Activated CD4-positive, alpha-beta T cell treated with anti-CD3 and anti-CD28 coated beads, Interleukin-2, amount 50 U/mL, for 4 hours (primary cell): ENCODE measurements at places on chromosomes 3 and 15.

- no peak for DNase-seq
Measured at GRCh38 chr3:44179246-44179645, 62.4 kb upstream of the TOPAZ1 start.

DNA sequence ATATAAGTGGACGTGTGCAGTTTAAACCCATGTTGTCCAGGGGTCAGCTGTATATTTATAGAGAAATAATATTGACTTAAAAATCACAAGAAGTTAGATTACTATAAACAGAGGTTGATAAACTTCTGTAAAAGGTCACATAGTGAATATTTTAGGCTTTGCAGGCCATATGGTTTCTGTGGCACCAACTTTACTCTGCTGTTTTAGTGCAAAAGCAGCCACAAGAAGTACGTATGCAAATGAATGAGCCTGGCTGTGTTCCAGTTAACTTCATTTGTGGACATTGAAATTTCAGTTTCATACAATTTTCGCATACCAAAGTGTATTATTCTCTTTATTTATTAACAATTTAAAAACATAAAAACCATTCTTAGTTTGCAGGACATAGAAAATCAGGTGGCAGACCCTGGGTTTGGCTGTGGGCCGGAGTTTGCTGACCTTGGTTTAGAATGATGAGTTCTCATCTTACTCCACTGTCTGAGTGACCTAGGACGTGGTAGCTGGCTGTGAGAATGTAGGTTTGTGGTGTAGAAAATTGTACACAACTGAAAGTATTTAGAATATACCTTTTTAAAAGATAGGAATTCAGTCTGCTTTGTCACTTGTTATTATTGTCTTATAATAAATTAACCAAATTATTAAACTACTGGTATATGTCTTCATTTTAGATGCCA, 16.3 kb downstream of the FAN1 start:
- no peak for DNase-seq

GRCh38 chr3:143783851-143784370, 64.4 kb downstream of the SLC9A9 start:
- no peak for DNase-seq

DNA sequence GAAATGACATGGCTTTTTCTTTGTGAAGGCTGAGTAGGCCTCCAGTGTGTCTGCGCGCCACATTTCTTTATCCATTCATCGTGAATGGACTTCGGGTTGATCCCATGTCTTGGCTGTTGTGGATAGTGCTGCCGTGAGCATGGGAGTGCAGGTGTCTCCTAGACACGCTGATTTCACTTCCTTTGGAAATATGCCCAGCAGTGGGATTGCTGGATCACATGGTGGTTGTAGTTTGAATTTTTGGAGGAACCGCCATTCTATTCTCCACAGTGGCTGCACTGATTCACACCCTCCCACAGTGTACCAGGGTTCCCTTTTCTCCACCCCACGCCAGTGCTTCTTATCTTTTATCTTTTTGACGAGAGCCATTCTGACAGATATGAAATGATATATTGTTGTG, 171.7 kb downstream of the NSMCE3 start:
- no peak for DNase-seq

DNA sequence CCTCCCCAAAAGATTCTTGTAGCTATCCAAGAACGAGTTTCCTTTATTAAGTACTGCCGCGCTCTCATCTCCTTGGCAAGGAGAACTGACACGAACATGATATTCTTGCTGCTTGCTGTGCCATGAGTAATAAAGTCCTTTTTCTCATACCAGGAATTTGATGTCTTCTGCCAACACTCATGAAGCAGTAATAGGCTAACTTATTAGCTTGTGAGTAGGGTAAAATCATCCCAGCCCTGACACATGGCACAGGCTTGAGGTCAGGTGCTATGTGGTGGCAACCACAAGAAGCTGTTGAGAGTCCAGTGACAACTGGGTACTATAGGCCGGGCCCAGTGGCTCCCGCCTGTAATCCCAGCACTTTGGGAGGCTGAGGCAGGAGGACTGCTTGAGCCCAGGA, 22.7 kb upstream of the UBXN7 start:
- no peak for DNase-seq

DNA sequence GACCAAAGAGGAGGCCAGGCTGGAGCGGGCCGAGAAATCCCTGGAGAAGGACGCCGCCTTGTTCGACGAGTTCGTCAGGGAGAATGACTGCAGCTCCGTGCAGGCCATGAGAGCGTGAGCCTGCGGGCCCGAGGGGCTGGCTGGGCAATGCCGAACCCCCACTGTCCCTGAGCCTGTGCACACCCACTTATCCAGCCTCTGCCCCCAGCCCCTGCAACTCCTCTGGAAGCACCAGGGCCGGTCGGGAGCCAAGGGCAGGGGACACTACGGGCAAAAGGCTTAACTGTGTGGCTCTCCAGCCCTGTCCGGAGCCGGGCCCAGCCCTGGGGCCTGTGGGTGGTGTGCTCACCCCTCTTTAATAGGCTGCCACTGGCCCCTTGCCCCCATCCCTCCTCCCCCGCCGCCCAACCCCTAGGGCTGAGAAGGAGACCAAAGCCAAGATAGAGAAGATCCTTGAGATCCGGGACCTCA, 24.0 kb downstream of the CFAP100 start:
- no peak for DNase-seq

- DNase-seq, result no peak
Measured at GRCh38 chr3:2861120-2861519, 249.1 kb downstream of the IL5RA start.

DNA sequence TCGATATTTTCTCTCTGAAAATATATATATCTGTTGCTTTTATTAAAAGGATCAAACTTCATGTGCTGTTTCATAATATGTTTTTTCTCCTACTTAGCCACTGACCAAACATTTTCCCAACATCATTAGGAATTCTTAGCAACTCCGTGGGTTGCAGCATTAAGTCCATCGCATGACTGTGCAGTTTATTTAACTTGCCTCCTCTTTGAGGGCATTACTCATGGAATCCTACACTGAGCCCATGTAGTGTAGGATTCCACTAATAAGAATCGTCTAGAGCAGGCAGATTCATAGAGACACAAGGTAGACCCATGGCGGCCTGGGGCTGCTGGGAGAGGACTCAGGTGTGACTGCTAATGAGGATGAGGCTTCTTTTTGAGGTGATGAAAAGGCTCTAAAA, 49.3 kb downstream of the CMTM6 start:
- DNase-seq, result no peak

DNA sequence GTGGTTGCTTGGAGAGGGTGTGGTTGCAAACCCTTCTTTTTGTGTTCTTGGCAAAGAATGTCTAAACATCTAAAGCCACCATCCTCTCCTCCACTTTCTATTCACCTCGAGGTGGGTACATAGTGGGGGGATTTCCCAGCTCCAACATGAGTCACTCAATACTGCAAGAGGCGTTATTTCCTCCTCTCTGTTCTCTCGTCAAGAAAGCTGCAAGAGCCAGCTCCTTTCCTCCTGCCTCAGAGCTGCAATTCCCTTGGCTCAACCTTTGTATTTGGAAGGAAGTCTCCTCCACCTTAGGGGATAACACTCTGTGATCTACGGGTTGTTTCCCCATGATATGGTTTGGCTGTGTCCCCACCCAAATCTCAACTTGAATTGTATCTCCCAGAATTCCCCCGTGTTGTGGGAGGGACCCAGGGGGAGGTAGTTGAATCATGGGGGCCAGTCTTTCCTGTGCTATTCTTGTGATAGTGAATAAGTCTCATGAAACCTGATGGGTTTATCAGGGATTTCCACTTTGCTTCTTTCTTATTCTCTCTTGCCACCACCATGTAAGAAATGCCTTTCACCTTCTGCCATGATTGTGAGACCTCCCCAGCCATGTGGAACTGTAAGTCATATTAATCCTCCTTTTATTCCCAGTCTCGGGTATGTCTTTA, 138.4 kb downstream of the PLCL2 start:
- DNase-seq, result peak; percentile 43

DNA sequence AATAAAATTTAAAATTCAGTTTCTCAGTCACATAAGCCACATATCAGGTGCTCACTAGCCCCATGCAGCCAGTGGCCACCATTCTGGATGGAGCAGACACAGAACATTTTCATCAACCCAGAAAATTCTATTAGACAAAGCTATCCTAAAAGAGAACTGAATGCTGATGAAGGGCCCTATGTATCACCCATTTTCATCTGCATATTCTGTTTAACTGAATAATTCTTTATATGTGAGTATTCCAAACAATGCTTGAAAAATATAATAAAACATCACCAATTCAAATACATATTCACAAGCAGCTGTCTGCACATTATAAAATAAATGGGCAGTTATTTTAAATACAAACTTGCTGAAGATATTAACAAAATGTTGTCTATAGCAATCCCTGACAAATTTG, 14.2 kb upstream of the CFAP44 start:
- no peak for DNase-seq

DNA sequence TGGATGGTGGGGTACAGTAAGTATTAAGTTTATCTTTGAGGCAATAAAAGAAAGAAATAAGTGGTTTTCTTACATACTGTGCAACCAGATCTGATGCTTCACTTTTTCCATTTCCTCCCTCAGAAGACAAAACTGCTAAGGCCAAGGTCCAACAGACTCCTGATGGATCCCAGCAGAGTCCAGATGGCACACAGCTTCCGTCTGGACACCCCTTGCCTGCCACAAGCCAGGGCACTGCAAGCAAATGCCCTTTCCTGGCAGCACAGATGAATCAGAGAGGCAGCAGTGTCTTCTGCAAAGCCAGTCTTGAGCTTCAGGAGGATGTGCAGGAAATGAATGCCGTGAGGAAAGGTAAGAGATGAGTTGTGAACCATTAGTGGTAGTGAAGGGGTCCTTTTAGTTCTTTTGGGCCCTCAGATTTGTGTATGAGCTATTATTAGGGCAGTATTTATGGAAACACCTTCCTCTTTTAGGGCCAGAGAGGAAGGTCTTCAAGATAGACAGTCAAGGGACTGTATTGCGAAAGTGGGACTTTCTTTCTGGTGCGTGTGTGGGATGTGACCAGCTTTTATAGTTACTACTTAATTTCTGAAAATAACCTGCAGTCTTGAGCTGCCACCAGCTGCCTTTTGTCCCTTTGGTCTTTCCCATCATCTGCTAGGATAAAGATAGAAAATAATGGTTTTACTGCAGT, 4.6 kb downstream of the ALAS1 start:
- DNase-seq, result no peak

DNA sequence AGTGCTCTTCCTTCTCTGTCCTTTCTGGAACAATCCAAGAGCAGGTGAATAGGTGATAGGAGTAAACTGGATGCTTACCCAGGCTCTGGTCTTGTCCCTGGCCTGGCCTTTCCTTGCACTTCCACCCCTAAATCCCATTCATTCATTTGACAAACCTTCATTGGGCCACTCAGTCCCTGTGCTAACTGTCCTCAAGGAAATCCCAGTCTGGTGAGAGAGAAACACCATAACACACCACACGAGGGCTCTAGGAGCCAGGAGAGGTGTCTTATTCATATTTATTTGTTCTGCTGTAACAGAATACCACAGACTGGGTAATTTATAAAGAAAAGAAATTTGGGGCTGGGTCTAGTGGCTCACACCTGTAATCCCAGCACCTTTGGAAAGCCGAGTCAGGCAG, 22.8 kb downstream of the EFCC1 start:
- DNase-seq, result no peak

DNA sequence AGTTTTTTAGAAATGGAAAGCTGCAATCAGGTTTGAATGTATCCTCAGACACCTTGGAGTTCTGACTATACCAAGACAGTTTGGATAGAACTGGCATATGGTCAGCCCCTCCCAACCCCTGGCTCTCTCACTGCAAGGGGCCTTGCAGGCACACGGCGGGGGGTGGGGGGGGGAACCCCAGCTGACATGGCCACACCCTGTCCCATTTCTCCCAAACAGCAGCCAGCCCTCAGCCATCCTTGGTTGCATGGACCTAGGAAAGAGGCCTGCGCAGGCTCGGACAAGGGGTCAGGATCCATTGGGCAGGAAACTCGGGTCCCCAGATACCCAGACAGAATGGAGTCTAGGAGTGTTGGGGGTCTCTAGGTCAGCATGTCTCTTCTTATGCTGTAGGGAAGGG, 14.5 kb downstream of the CAND2 start:
- DNase-seq, result no peak

- DNase-seq, result no peak
Measured at GRCh38 chr3:1969281-1969680, 129.4 kb upstream of the CNTN4 start.

GRCh38 chr3:42161050-42161935, 70.1 kb downstream of the TRAK1 start:
- DNase-seq, result no peak

- DNase-seq, result no peak
Measured at GRCh38 chr15:70083946-70084345, 13.8 kb downstream of the TLE3 start.

DNA sequence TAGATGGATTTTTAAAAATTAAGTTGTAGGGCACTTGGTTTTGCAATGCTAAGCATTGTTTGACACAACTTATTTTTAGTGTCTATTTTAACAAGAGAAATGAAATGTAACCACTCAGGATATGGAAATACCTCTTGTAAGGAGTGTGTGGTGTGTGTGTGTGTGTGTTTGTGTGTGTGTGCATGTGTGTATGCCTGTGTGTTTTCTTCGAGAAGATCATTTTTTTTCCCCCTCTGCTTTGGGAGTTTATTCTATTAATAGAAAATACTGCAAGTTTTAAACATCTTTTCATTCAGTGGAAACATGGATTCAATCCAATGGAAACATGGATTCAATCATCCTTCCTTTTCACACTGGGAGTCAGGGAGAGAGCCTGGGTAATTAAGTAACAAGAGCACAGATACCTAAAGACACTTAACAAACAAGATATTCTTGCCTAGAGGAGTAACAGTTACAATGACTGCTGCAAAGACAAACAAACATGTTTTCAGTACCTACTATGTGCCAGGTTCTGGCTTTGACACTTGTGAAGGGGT, 567.2 kb upstream of the TBL1XR1 start:
- no peak for DNase-seq

DNA sequence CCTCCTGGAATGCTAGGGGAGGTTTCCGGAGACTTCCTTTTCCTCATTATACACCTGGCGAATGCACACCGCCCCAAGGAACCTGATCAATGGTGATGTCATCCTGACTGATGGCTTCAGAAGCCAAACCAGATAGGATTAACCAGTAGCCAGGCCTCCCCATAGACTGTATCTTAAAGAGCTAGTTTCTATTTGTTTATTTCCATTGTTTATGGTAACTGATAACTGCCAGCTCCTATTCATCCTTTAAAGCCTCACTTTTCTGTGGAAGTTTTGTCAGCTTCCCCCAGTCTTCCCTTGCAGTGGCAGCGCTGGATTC, at the start of gene MKRN2OS:
Gene MKRN2OS, minus strand, starts transcription at position 27 of the 319 bp plus-strand sequence. CDS start 35 bp downstream, outside the sequence.
- DNase-seq, result no peak

DNA sequence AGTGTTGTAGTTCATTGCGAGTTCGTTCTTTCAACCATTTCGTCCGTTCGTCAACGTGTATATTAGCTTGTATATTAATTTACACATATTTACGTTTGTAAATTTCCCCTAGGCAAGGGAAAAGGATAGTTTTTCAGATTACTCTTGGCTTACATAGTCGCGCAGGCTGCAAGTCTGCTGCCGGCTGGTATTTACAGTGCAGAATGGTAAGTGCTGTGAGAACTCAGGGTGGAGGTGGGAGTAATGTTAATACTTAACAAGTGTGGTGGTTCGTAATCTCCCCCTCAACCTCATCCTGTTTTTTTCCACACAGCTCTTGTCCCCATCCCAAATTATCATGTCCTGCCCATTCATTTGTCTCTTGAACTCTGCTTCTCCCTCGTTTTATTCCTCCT, 766 bp downstream of the FAM98B start:
- no peak for DNase-seq

GRCh38 chr3:56725175-56725574, 42.1 kb upstream of the TASOR start:
- DNase-seq, result peak; percentile 32
